ENCODE measurements at places on chromosomes 7 and 10. TPM values are rescaled to one million over a fixed set of nuclear protein-coding genes. Genes with fewer than 3 reads are reported as not detected.

The AGMO gene
- not detected for total RNA-seq

The CHRM2 gene
- not detected for total RNA-seq

The HOXA9 gene
- total RNA-seq = not detected

The HTRA1 gene
- not detected for total RNA-seq

GRCh38 chr7:47577321-47577919 lies 4.5 kb downstream of the TNS3 start:
- H3K27me3 ChIP-seq = peaks cover 28% of the 10 kb centered on the region
- H3K4me1 ChIP-seq = peaks cover 6% of the 10 kb centered on the region
- H3K36me3 ChIP-seq = no peaks in the 10 kb centered on the region
- no peak for DNase-seq
- no peak overlapping the region for H3K27ac ChIP-seq

GRCh38 chr10:18306031-18306430 lies 165.8 kb downstream of the CACNB2 start:
- no peak overlapping the region for H3K27ac ChIP-seq
- no peaks in the 10 kb centered on the region for H3K36me3 ChIP-seq
- no peaks in the 10 kb centered on the region for H3K4me1 ChIP-seq
- no peak for DNase-seq
- H3K4me3 ChIP-seq = no peak overlapping the region

- H3K4me3 ChIP-seq = peak overlapping the region; percentile 75
- DNase-seq = no peak
- peaks cover 5% of the 10 kb centered on the region for H3K4me1 ChIP-seq
- no peaks in the 10 kb centered on the region for H3K36me3 ChIP-seq
- peaks cover 54% of the 10 kb centered on the region for H3K27me3 ChIP-seq
These were observed 1.7 kb downstream of the SDK1 start for GRCh38 chr7:3302681-3303320.

DNA sequence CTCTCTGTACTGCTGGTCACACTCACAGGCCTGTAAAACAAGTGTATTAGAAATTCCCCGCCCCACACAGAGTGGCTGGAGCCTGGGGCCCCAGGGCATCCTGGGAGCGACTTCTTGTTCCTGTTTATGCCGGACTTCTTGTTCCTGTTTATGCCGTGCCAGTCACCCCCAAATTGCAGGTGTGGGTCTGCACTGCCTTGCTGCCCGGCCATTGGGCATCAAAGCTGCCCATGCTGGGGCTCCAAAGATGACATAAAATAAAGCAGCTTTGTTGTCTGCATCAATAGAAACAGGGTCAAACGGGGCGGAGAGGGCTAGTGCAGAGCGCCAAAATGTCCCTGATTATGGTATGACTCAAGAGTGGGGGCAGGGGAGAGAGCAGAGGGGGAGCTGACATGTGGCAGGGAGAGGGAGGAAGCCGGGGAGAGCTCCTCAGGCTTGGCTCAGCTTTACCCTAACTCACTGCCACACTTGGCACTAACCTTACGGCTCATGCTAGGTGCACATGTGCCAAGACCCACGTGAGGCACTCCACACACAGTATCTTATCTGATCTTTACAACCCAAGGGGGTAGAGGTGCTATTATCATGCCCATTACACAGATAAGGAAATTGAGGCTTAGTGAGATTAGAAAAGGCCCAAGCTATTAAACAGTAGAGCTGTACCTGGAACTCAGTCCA lies 98.4 kb downstream of the PIP4K2A start:
- H3K27ac ChIP-seq = peak overlapping the region; percentile 77
- no peak for DNase-seq
- H3K4me1 ChIP-seq = peaks cover 75% of the 10 kb centered on the region
- H3K36me3 ChIP-seq = peaks cover 17% of the 10 kb centered on the region

GRCh38 chr10:77256346-77256745 lies 381.3 kb downstream of the KCNMA1 start:
- H3K27me3 ChIP-seq = peaks cover 6% of the 10 kb centered on the region
- H3K27ac ChIP-seq = no peak overlapping the region
- DNase-seq = no peak

- no peaks in the 10 kb centered on the region for H3K4me1 ChIP-seq
- H3K27ac ChIP-seq = no peak overlapping the region
- H3K4me3 ChIP-seq = no peak overlapping the region
- no peaks in the 10 kb centered on the region for H3K36me3 ChIP-seq
These were observed 75.4 kb downstream of the ANK3 start for GRCh38 chr10:60314069-60314940.

DNA sequence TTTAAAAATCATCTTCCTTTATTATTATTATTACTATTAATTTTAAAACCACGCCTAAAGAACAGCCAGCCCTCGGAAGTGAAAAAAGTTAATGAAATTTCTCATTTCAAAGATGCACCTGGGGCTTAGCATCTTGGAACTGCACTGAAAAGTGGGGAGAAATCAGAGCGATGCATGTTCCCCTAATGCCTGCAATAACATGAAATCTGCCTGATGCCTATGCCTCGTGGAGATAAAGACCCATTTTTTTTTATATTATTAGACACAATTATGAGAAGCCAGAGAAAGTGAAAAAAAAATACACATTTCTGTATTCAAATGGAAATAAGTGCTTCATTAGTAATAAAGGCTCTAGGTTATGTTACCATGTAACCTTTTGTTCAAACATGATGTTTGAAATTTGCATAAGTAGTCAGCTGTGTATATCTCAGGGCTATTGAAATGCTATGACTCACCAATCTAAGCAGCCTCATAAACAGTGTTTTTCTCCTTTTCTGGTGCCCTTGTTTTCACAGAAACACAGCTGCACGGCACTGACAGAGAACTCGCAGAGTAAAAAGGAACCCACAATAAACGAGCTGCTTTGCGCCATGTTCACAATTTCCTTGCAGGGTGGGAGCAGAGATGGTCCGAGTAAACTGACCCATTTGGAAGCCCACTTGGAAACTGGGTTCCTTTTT lies 175.8 kb upstream of the PRKCQ start:
- no peaks in the 10 kb centered on the region for H3K4me1 ChIP-seq
- H3K4me3 ChIP-seq = no peak overlapping the region
- H3K27me3 ChIP-seq = peaks cover 55% of the 10 kb centered on the region
- H3K27ac ChIP-seq = no peak overlapping the region
- H3K36me3 ChIP-seq = no peaks in the 10 kb centered on the region
- no peak for DNase-seq

- H3K27me3 ChIP-seq = peaks cover 2% of the 10 kb centered on the region
- DNase-seq = peak; percentile 47
- H3K36me3 ChIP-seq = no peaks in the 10 kb centered on the region
- H3K4me1 ChIP-seq = peaks cover 27% of the 10 kb centered on the region
- H3K27ac ChIP-seq = peak overlapping the region; percentile 79
These were observed 126.7 kb upstream of the PRSS58 start for GRCh38 chr7:142384493-142384922.

GRCh38 chr7:151306860-151307259 lies 34.8 kb upstream of the NUB1 start:
- H3K4me3 ChIP-seq = no peak overlapping the region
- peaks cover 32% of the 10 kb centered on the region for H3K27me3 ChIP-seq
- H3K36me3 ChIP-seq = no peaks in the 10 kb centered on the region

DNA sequence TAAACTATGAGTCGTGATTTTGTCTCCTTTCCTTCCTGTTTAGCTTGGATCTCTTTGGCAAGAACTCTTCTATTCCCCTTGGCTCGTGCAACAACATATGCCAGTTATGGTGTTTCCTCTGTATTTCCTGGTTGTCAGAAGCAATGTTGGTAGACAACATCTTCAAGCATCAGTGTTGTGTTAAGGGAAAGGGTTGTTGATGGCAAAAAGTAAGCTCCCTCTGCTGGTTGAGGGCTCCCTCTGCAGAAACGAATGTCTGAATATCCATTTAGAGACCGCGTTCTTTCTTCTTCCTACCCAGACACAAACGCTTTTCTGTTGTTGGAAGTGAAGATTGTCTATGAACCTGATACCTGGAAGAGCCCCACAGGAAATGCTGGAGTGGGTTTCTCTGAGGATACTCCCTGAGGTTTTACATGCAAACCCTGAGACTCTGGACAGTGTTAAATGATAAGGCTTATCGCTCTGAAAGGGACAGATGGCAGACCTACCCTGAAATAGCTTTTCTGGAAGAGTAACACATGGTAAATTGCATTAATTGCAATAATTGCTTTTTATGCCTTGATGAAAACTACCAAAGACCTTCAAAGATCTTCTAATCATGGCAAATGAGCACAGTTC lies 23.5 kb upstream of the C1QL3 start:
- DNase-seq = no peak
- no peak overlapping the region for H3K27ac ChIP-seq
- H3K36me3 ChIP-seq = no peaks in the 10 kb centered on the region
- H3K27me3 ChIP-seq = peaks cover 10% of the 10 kb centered on the region
- H3K4me3 ChIP-seq = no peak overlapping the region

DNA sequence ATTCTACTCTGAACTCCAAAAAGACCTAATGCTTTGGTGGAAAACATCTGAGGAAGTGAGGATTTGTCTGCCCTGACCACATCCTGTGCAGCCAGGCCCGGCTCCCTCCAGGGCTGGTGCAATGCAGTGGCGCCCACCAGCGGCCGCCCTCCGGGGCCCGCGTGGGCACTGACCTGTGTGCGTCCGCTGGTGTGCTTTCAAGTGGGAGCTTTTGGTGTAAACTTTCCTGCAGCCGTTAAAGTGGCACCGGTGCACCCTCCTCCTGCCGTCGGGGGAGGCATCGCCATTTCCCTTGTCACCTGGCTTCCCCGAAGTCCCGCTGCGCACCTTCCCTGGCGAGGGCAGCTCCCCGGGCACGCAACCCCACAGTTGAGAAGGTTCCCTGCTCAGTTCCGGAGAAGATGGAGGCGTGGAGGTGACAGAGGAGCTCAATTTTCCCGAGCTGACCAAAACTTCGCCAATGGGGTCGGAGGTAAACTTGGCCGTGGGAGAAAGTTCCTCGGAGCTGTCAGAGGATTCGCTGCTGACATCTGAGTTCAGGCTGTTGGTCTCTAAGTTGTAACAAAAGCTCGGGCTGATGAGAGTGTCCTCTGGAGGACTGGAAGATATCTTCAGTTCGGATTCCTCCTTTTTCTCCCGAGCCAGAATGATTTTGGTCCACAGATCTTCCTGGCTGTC lies 3.4 kb downstream of the KLF6 start:
- DNase-seq = peak; percentile 66
- peak overlapping the region; percentile 96 for H3K27ac ChIP-seq
- peak overlapping the region; percentile 92 for H3K4me3 ChIP-seq
- no peaks in the 10 kb centered on the region for H3K27me3 ChIP-seq

DNA sequence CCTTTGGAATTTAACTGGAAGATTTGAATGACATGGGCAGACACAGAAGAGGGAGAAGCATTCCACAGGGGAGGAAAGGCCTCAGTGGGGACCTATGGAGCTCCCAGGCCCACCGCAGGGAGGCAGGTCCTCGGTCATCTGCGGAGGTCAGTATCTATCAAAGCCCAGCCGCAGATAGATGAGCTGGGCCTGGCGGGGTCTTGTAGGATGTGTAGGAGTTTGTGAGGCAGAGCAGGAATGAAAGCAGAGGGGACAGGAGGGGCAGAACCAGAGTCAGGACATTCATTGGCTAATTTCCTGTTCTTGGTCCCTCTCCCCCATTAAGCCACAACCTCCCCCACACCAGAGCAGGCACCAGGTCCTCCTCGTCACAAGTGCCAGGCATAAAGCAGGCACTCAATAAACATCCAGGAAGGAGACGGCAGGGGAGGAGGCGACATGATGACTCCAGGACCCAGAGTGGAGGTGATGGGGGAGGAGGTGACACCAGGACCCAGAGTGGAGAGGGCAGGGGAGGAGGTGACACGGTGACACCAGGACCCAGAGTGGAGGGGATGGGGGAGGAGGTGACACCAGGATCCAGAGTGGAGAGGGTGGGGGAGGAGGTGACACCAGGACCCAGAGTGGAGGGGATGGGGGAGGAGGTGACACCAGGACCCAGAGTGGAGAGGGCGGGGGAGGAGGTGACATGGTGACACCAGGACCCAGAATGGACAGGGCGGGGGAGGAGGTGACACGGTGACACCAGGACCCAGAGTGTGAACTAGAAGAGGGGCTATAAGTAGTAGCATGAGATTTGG lies 83.7 kb upstream of the PDGFA start:
- H3K36me3 ChIP-seq = peaks cover 18% of the 10 kb centered on the region
- no peak for DNase-seq
- H3K27ac ChIP-seq = peak overlapping the region; percentile 100
- H3K27me3 ChIP-seq = no peaks in the 10 kb centered on the region
- H3K4me1 ChIP-seq = peaks cover 37% of the 10 kb centered on the region
